ENCODE measurements at places on chromosomes 2 and 18.

DNA sequence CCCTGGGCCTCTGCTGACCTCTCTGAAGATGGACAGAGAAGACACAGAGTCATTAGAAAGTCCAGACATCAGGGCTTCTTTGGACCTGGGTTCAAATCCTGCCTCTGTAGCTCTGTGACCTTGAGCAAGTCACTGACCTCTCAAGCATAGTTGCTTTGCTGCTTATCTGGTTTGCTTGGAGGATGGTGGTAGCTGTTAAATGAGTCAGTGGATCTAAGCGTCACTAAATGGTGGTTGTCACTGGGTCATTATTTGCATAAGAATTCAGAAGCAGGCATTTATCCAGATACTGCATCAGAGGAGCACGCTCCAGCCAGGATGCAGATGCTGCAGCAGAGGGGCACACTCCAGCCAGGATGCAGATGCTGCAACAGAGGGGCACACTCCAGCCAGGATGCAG, 229.2 kb downstream of the GLI2 start:
- no peak for DNase-seq

- DNase-seq = no peak
Observed at GRCh38 chr2:127407661-127408003, 10.6 kb upstream of the PROC start.

- no peak for DNase-seq
Observed at GRCh38 chr2:230043461-230043860, 25.3 kb downstream of the SLC16A14 start.

GRCh38 chr2:168064011-168064998, 183.1 kb downstream of the STK39 start:
- DNase-seq = no peak

- no peak for DNase-seq
Observed at GRCh38 chr2:158723181-158723838, 71.8 kb upstream of the DAPL1 start.
